ENCODE measurements at places on chromosomes 5 and 9. TPM values are rescaled to one million over a fixed set of nuclear protein-coding genes. Genes with fewer than 3 reads are reported as not detected.

The MYMK gene
- total RNA-seq: not detected

The PIP5K1B gene
- not detected for total RNA-seq

The TMEM245 gene
- total RNA-seq: 39.6 TPM

The F12 gene
- 23.0 TPM for total RNA-seq

The ARHGAP26 gene
- 10.0 TPM for total RNA-seq

The IFNA2 gene
- not detected for total RNA-seq

The ADAMTS2 gene
- total RNA-seq: 0.11 TPM

Data from A549 treated with DMSO at 1 μM for 4 hours (cell line).